ENCODE measurements at places on chromosomes 3 and 15. TPM values are rescaled to one million over a fixed set of nuclear protein-coding genes. Genes with fewer than 3 reads are reported as not detected.

The MED12L gene
- 6.4 TPM for total RNA-seq

The STAC gene
- not detected for total RNA-seq

The IQCF6 gene
- total RNA-seq, result not detected

The SEMA5B gene
- total RNA-seq, result 0.40 TPM

The CPLX3 gene
- 0.15 TPM for total RNA-seq

The SLC15A2 gene
- 7.1 TPM for total RNA-seq

The BCL6 gene
- 67.5 TPM for total RNA-seq

The STRIT1 gene
- total RNA-seq, result not detected

The CLRN1 gene
- not detected for total RNA-seq

The CHDH gene
- total RNA-seq, result 1.1 TPM

The LMCD1 gene
- 9.8 TPM for total RNA-seq

The OXTR gene
- total RNA-seq, result 3.6 TPM

The GABRB3 gene
- not detected for total RNA-seq

The SLC28A1 gene
- not detected for total RNA-seq

The CCDC191 gene
- 2.3 TPM for total RNA-seq

The ANKUB1 gene
- total RNA-seq, result not detected

The MASP1 gene
- not detected for total RNA-seq

The ARPIN gene
- total RNA-seq, result not detected

The APBA2 gene
- 2.3 TPM for total RNA-seq

The MUC4 gene
- total RNA-seq, result 2.4 TPM

The DAZL gene
- total RNA-seq, result 0.13 TPM

The TEX9 gene
- 1.8 TPM for total RNA-seq

The ECT2 gene
- total RNA-seq, result 54.0 TPM

The SLC22A13 gene
- total RNA-seq, result 0.99 TPM

The PRICKLE2 gene
- total RNA-seq, result not detected

The HYAL1 gene
- total RNA-seq, result 0.29 TPM

The ADAMTS7 gene
- 1.2 TPM for total RNA-seq

The KLF15 gene
- not detected for total RNA-seq

The CAMKV gene
- total RNA-seq, result 0.34 TPM

The SERPINI2 gene
- not detected for total RNA-seq

The KCNH8 gene
- not detected for total RNA-seq

The RARB gene
- not detected for total RNA-seq

The ACOX2 gene
- not detected for total RNA-seq

The GNAI2 gene
- 283 TPM for total RNA-seq

The ABCC5 gene
- total RNA-seq, result 14.8 TPM

The LRTM1 gene
- not detected for total RNA-seq

Data from activated T-helper 17 cell treated with anti-CD3 and anti-CD28 coated beads, Interleukin-2, amount 50 U/mL, for 72 hours (primary cell).